ENCODE measurements at places on chromosomes 3 and 15. TPM values are rescaled to one million over a fixed set of nuclear protein-coding genes. Genes with fewer than 3 reads are reported as not detected.

USP50 gene
- 0.38 TPM for total RNA-seq

OR5K2 gene
- total RNA-seq: not detected

IL16 gene
- total RNA-seq: 8.4 TPM

SGO1 gene
- total RNA-seq: 6.6 TPM

ARNT2 gene
- total RNA-seq: 11.1 TPM

ARL6 gene
- 2.2 TPM for total RNA-seq

EIF1B gene
- 37.3 TPM for total RNA-seq

CDCP1 gene
- total RNA-seq: 111 TPM

SLC25A36 gene
- 47.5 TPM for total RNA-seq

CLRN1 gene
- total RNA-seq: not detected

Measured in mucosa of descending colon (tissue), 3 donors.